ENCODE measurements at places on chromosomes 3 and 15.

DNA sequence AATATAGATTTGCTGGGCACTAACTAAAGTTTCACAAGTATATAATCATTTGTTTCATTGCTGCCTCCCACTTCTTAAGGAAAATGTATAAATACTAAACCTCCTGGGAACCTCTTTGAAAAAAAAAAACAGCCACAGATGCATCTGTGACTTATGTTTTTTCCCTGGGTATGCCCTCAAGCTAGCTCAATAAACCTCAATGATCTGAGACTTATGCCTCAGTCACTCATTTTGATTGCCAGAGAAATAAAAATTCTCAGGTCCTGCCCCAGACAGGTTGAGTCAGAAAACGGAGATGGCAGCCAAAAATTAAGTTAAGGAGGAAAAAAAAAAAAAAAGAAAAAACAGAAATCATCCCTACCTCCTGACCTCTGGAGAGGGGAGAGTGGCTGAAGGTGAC is 22.1 kb downstream of the ILDR1 start:
- no peak for DNase-seq

DNA sequence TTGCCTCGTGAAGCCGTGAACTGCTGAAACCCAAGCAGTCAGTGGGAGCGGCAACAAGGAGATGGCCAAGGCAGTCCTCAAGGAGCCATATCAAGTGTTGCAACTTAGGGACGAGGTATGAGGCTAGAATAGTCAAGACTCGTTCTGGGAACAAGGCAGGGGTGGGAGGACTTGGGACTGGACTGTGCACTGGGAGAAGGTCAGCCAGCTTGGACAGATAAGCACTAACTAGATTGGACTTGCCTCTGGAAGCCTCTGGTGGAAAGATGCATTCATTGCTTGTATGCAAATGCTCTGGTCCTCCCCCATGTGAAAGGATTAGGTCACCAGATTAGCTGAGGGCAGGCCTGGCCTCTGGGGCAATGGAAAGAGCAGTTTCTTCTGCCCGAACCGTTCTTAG is 123.3 kb upstream of the CTNNB1 start:
- no peak for DNase-seq

GRCh38 chr15:31326875-31327668 is 437 bp downstream of the KLF13 start:
- DNase-seq: peak; percentile 36

DNA sequence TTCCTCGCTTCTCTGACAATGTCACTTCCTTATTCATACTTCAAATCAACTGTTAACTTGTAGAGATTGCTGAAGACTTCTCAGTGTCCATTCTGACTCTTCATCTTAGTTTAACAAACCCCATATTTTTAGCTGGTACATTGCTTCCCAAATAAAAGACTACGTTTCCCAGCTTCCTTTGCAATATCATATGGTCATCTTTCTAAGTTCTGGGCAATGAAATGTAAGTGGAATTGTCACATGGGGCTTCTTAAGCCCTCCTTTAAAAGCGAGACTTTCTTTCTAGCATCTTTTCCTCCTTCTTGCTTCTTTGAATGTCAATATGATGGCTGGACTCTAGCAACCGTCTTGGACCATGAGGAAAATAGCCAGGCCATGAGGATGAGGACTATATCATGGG is 239.0 kb downstream of the ZNF621 start:
- DNase-seq: peak; percentile 5

DNA sequence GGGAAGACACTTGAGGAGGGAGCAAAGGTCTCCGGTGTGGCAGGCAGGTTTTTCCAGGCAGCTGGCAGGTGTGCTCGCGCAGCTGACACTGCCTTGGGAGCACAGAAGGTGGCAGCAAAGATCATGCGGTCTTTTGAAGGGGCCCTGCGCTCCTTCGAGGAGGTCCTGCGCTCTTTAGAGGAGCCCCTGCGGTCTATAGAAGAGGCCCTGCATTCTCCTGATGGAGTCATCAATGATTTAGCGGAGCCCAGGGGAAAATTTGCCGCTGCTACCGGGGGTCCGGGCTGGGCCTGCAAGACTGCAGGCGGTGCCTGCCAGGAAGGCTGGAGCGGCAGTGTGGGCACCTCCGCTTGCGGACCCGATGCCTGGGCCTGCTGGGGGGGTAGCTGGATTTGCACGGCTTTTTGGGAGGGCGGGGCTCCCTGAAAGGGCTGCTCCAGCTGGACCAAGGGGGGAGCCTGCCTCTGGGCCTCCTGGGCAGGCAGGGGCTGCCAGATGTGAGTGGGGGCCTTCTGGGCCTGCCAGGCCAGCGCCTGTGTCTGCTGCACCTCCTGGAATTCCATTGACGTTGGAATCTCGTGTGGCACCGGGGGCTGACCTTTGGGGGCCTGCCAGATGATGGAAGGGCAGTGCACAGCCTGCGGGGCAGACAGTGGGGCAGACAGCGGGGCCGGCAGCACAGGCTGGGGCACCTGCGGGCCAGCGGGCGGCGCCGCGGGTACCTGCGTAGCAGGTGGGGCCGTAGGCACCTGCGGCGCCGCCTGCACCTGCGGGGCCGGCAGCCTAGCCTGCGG is 2.1 kb downstream of the MAGEL2 start:
- DNase-seq: no peak

DNA sequence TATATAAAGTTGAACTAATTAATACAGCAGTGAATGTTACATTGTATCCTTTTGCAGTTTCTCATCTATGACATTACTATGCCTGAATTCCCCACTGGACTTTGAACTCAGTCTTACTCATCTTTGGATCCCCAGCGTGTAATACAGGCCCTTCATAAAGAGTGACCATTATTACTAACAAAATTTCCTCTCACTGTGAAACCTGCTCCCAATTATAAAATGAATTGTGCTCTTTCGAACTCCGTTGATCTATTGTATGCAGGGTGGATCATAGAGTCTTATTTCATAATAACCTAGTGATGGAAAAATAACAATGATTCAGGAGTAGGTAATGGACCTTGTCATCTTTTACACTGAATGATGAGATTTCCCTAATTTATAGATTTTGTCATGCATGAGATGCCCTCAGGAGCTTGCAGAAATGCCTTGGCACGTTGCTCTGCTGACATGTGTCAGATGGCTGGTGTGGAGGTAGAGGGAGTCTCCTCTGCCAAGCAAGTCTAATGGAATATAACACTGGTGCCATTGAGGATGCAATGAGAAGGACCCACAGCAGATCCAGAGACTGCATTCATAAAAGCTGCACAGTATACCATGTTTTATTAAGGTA is 25.5 kb downstream of the B3GNT5 start:
- DNase-seq: no peak

DNA sequence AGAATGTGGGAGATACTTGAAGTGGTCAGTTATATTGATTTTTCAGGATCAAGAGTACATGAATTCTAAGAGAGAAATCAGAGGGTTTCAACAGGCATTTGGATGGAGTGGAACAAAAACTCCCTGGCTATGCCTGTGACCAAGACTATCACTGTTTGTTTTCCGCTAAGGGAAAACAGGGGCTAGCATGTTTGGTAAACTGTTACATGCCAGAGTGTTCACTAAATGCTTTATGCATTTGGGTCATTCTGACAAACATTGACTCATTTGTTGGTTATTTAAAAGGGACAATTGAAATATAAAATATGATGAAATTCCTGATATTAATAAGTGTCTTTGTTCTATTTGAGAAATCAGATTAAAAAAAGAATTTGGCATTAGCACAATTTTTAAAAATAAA is 603.9 kb upstream of the KCNMB2 start:
- no peak for DNase-seq
